Activated CD8-positive, alpha-beta memory T cell treated with anti-CD3 and anti-CD28 coated beads, Interleukin-2, amount 10 ng/mL, durations not matched to agents 7 days and 5 days (primary cell): ENCODE measurements at places on chromosomes 12 and 14.
A peak's percentile ranks its signal among the peaks of the same experiment; 100 is the strongest.

- DNase-seq = no peak
Measured at GRCh38 chr14:54168489-54168888, 211.9 kb upstream of the BMP4 start.

- DNase-seq = no peak
Measured at GRCh38 chr12:56714431-56714929, 10.6 kb downstream of the NACA start.

GRCh38 chr14:91164676-91165075 is 50.8 kb downstream of the DGLUCY start:
- no peak for DNase-seq

GRCh38 chr12:75977590-75977951 is 54.0 kb downstream of the PHLDA1 start:
- DNase-seq = no peak

GRCh38 chr12:111066744-111067437 is 146.5 kb upstream of the MYL2 start:
- DNase-seq = no peak

DNA sequence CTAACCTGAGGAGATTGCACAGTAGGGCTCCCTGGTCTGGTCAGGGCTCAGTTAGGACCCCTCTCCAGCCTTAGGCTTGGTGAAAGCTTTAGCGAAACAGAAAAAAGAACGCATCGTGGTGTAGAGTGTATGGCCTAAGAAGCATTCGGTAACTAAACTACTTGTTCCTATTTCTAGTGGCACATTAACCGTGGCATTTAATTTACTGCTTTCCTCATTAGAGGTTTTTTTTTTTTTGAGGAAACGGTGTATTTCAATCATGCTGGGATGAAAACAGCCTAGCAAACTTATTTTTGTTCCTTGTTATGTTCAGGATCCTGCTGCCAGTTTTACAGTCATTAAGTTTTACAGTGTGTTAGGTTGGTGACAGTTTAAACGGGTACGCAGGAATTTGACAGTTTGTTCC is 518 bp upstream of the OSBPL8 start:
- DNase-seq = no peak

DNA sequence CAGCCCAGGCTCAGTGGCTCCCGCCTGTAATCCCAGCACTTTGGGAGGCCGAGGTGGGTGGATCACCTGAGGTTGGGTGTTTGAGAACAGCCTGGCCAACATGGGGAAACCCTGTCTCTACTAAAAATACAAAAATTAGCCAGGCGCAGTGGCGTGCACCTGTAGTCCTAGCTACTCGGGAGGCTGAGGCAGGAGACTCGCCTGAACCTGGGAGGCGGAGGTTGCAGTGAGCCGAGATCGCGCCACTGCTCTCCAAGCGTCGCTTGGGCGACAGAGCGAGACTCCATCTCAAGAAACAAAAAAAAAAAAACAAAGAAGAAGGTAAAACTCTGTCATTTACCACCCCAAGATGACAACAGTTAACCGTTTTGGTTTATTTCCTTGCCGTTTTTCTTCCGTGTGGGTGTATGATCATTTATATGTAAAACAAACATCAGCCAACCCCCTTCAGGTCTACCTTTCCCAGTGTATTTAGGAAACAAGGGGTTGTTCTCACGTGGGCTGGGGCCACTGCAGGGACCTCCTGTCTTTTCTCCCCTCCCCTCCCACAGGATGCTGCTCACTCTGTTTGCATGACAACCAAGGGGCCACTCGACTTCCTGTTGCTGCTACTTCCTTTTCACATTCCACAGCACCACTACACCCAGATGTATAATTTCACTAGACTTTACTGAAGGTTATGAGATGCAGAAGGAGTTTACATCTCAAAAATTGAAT is 13.6 kb downstream of the TTC9 start:
- DNase-seq = peak; percentile 90

DNA sequence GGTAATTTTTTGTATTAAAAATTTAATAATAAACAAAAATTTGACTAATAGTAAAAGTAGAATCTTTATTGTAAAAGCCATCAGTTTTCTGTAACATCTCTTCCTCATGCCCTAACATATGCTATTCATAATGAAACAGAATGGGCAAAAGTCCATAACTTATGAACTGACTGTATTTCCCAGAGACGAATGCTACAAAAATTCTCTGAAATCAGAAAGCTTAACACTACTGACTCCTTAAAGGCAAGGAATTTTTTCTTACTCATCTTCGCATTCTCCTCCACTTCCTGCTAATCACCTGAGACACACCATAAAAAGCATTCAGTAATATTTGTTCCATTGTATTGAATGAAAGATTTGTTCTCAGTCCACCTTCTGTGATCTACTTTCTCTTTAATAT is 17.6 kb downstream of the MON2 start:
- DNase-seq = no peak

- DNase-seq = no peak
Measured at GRCh38 chr14:60684203-60684602, 34.9 kb upstream of the SIX1 start.

- no peak for DNase-seq
Measured at GRCh38 chr12:102652645-102653313, 172.4 kb upstream of the IGF1 start.

- DNase-seq = no peak
Measured at GRCh38 chr14:52080808-52081755, 12.2 kb upstream of the NID2 start.

- DNase-seq = no peak
Measured at GRCh38 chr14:92690171-92691011, 58.0 kb downstream of the LGMN start.

DNA sequence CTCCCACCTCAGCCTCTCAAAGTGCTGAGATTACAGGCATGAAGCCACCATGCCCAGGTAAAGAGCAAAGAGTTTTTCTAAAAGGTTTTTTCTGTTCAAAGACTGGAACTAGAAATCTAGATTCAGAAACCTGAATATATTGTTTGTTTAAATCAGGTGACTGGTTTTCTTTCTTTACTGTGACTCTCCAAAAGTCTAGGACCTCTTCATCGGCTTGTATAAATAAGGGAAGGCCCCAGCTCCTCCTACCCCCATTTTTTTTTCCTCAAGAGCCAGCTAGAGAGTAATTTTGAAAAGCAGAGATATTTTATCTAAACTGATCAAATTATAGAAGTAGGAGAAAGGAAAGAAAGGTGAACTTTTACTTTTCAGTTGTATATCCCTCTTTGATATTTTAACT is 48.0 kb downstream of the TMEM116 start:
- DNase-seq = no peak

GRCh38 chr14:78959674-78960264 is 789.6 kb downstream of the NRXN3 start:
- DNase-seq = peak; percentile 53

DNA sequence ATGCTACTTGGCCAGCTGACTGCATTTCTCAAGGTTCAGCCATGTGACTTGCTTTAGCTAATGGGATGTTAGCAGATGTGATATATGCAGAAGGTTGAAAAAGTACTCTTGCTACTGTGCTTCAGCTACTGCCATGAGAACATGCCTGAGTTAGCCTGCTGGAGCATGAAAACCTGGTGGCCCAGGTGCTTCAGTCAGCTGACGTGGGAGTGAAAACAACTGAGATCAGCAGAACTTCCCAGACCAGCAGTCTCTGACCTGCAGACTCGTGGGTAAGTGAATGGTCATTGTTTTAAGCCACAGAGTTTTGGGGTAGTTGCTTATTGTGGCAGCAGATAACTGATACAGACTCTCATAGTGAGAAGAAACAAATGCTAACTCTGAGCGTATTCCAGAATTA is 118.6 kb upstream of the GRIN2B start:
- no peak for DNase-seq

- peak; percentile 62 for DNase-seq
Measured at GRCh38 chr12:107670999-107671643, 14.5 kb upstream of the PWP1 start.

- no peak for DNase-seq
Measured at GRCh38 chr12:77734214-77734883, 96.3 kb upstream of the NAV3 start.

GRCh38 chr12:97051341-97051740 is 144.3 kb downstream of the NEDD1 start:
- no peak for DNase-seq

- no peak for DNase-seq
Measured at GRCh38 chr12:6189028-6189427, 11.2 kb upstream of the CD9 start.

- no peak for DNase-seq
Measured at GRCh38 chr14:41446008-41446407, 160.7 kb upstream of the LRFN5 start.

DNA sequence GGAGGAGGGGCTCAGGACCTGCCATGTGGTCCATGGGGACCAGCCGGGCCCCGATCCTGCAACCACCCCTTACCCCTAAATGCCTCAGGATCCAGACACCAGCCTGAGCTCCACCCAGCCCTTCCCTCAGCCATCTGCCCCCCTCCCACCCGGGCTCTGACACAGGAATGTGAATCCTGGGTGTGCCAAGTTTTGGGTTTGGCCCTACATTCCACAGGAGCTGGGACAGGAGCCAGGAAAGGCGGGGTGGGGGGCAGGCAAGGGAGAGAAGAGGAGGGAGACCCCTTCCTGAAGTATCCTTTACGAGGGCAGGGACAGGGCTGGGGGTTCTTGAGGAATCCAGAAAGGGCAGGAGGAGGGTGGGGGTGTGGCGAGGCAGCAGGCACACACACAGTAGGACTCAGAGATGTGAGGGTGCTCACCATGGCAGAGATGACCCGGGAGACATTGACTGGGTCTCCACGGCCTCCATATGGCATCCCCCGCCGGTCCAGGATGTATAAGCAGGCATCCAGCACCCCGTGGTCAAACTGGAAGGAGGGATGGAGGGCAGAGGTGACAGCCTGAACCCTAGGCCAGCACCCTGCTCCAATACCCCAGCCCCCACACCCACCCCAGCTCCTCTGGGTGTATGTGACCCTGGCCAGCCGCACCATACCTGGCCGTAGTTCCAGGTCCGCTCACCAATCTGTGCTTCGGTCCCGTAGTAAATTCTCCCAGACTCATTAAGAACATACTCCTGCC is 3.5 kb downstream of the TGM1 start:
- no peak for DNase-seq

GRCh38 chr14:31592631-31593030 is 31.4 kb downstream of the NUBPL start:
- no peak for DNase-seq

- no peak for DNase-seq
Measured at GRCh38 chr12:2481951-2482350, 312.8 kb upstream of the FKBP4 start.

DNA sequence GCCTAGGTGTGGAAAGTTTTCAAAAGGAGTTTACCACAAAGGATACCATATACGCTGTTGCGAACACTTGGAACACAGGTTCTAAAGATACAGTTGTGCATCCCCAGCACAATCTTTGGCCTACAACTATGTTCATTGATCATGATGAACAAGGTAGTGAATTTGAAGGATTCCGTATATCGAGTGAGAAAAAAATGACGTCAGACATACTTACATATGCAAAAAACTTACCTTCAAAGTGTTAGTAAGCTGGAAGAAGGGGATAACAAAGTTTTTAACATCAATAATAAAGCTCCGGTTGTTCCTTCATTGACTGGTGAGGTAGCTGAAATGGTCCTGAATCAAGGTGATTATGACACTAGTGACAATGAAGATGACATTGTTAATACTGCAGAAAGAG is 133.9 kb upstream of the PDE3A start:
- DNase-seq = no peak

- DNase-seq = no peak
Measured at GRCh38 chr12:22573181-22573580, 28.8 kb upstream of the C2CD5 start.

DNA sequence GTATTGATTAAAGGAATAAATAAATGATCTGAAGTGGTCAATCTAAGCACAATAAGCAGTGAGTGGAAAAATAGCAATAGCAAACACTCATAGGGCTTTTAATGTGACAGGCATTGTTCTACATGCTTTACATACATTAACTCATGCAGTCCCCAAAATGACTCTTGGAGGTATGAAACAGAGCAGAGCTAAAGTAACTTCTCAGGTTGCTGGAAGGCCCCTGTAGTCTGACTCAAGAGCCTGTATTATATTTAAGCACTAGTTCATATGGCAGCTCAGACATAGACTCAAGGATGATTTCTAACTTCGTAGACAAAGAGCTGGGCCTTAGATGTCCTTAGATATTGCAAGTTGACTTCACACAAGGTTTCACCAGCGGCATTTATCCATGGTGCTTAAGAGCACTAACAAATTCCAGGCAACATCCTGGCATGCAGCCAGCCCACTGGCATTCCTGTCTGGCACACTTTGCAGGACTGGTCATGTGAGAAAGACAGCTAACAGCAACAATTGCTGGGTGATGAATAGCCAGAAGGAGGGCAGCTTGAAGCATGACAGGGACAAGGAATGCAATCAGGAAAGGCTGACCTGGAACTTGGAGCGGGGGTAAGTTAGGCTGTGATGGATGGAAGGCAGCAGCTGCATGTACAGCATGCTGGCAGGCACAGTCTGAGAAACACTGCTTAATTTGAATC is 22.9 kb upstream of the KTN1 start:
- DNase-seq = no peak

DNA sequence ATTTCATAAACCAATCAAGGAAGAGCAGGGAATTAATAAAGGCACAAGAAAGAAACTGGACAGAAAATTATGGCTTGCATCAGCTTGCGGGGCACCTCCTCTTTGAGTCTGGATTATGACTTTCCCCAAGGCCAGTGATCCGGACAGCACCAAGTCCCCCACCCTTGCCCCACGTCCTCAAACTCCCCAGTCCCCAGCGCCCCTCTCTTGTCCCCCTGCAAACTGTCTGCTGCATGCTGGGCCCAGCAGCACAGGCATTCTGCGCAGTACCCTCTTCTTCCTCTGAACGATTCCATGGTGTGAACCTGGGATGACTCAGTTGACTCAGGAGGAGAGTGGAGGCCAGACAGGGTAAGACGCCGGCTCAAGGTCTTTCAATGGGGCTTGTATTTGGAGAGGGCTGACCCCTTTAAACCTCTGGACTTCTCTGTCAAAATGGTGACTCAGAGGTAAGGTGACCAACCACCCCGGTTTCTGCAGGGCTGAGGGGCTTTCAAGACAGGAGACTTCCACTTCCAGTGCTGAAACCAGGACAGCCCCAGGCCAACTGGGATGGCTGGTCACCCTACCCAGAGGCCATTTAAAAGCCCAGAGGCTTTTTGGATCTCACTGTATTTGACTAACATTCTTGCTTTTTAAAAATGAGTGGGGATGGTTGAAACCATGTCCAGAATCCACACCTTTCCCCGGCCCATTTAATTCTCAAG is 13.5 kb downstream of the C14orf132 start:
- no peak for DNase-seq

- no peak for DNase-seq
Measured at GRCh38 chr14:75565056-75565455, 13.4 kb upstream of the FLVCR2 start.

GRCh38 chr14:30855345-30856037 is 18.9 kb upstream of the COCH start:
- DNase-seq = no peak

- DNase-seq = no peak
Measured at GRCh38 chr12:29023436-29024076, 125.5 kb upstream of the FAR2 start.

- no peak for DNase-seq
Measured at GRCh38 chr12:19005257-19005801, 124.2 kb upstream of the PLEKHA5 start.

- DNase-seq = peak; percentile 37
Measured at GRCh38 chr14:100533656-100534485, 53.3 kb downstream of the BEGAIN start.
